ENCODE measurements at places on chromosomes 11 and 22.

GRCh38 chr22:34017205-34017604, 96.9 kb upstream of the LARGE1 start:
- DNase-seq, result no peak

DNA sequence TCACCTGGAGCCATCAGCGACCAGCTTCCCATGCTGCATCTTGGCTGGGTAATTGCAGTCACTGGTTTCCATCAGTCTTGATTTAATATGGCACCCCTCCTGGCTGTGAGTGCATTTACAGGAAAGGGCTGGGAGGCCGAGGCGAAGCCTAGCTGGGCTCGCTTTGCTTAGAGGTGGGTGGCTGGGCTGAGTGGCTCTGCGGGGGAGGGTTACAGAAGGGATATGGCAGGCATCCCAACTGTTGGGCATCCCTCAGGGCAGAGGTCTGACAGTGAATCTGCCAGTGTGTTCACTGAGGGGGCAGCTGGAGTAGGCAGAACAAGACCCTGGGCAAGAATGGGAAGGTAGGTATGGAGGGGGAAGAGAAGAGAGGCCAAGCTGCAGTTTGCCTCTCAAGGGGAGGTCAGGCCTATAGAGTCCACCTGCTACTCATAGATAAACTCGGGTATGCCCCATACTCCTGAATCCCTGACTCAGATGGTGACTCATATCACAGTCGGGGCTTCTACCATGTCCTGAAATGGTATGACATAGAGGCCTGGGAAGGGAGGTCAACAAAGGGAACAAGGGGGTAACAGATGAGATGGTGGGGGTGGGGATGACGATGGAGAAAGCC, 77.5 kb upstream of the PHOX2A start:
- DNase-seq, result no peak

DNA sequence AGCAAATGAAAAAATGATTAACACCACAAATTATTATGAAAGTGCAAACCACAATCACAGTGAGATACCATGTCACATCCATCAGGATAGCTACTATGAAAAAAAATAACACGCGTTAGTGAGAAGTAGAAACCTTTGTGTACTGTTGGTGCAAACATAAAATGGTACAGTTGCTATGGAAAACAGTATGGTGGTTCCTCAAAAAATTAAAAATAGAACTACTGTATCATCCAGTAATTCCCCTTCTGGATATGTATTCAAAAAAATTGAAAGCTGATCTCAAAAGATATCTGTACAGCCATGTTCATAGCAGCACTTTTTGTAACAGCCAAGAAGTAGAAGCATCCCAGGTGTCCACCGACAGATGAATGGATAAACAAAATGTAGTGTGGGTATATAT, 43.4 kb downstream of the CCDC81 start:
- DNase-seq, result no peak

DNA sequence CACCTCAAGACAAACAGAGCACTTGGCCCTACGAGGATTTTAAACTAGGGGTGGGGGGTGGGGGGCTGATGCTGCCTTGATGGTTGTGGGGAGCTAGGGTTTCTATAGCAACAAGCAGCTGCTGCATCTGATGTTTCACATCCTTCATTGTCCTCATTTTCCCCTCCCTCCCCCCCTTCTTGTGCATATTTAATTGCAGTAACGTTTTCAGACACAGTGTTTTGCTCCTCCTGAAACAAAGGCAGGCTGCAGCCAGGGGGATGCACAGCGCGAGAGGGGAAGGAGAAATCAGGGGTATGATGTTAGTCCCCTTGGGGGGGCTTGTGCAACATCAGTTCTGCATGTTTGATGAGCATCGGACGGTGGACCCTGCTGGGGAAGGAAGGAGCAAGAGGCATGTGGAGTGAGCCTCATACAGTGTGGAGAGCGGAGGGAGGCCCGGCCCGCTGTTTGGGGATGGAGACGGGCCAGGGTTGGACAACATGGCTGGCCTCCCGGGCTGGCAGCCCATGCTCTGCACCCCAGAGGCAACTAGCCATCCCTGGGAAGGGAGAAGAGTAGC, 208.3 kb downstream of the CEP164 start:
- DNase-seq, result no peak

DNA sequence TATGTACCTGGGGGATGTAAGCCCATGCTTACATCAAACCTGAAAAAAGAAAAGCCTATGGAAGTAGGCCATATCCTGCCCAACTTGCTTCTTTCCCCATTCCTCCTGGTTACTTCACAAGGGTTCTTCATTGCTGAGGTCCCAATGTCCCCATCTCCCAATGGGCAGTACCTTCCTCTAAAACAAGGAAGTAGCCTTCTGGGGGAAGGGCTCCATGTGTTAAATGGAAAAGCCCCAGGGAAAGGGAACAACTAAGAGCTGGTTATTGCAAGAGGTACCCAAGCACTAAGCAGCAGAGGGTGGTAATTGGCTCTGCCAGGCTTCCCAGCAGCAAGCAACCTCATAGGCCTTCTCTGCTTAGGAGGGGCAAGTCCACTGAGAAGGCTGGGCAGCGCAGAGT, 11.3 kb downstream of the TMEM216 start:
- no peak for DNase-seq

DNA sequence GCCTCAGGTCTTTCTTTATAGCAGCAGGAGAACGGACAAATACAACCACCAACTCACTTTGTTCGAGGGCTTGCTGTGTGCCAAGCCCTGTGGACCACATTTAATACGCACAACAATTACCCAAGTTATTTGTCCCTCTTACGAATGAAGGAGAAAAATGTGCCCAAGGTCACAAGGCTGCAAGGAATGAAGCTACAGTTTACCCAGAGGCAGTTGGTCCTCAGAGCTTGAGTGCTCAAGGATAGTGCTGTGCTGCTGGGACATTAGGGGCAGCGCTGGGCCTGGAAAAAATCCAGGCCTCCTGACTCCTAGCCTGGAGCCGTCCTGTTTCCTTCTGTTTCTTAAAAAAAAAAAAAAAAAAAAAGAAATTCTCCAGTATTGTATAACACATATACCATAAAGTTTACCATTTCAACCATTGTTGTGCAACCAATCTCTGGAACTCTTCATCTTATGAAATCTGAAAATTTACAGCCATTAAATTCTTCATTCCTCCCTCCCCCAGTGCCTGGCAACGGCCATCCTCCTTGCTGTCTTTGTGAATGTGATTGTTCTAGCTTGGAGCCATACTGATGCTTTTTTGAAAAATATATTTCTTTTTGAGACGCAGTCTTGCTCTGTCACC, 1.0 kb upstream of the C11orf86 start:
- no peak for DNase-seq

GRCh38 chr11:43516316-43516850, 157.7 kb downstream of the TTC17 start:
- DNase-seq, result no peak

- no peak for DNase-seq
Observed at GRCh38 chr11:10984250-10984649, 126.4 kb upstream of the ZBED5 start.

GRCh38 chr11:61145228-61146005, 15.8 kb downstream of the VPS37C start:
- no peak for DNase-seq

DNA sequence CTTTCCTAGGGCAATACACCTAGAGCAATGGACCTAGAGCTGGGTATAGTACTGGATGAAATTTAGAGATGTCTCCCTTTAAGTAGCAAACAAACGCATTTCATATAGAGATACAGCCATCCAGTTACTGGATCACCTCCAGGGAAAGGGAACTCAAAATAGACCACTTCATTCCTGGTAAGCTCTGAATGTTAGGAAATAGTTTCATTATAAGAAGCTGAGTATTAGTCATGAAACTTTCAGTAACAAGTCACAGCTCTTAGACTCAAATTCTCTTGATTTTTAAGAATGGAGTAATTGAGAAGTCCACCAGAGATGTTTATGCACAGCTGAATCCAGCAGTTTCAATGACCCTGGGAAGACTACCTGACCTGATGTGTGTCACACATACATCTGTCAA, 221.9 kb downstream of the FAM76B start:
- DNase-seq, result no peak

GRCh38 chr11:79264284-79264683, 176.5 kb downstream of the TENM4 start:
- no peak for DNase-seq

GRCh38 chr11:99371257-99371656, 350.5 kb downstream of the CNTN5 start:
- no peak for DNase-seq

- DNase-seq, result no peak
Observed at GRCh38 chr11:115497303-115497702, 6.9 kb downstream of the CADM1 start.

- DNase-seq, result no peak
Observed at GRCh38 chr11:102111011-102111786, 952 bp downstream of the YAP1 start.

- DNase-seq, result no peak
Observed at GRCh38 chr11:41392596-41392995, 66.9 kb downstream of the LRRC4C start.

- DNase-seq, result no peak
Observed at GRCh38 chr22:45358127-45358526, 48.4 kb downstream of the FAM118A start.

DNA sequence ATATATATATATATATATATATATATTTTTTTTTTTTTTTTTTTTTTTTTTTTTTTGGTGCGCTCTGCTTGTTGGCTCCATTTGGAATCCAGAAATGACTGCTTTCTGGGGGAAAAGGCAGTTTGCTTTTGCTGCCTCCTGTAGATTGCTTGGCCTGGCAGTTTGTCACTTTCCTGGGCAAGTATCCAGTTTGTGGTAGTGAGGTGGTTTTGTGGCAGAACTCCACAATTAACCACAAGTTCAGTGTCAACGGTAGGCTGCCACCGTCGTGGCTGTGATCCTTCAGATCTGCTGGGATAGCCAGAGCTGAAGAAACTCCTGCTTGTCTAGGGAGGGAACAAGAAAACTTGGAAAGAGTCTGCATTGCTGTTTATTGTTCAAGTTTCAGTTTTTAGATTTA, 5.0 kb upstream of the PDE3B start:
- DNase-seq, result no peak

GRCh38 chr11:35752115-35752514, 89.5 kb downstream of the TRIM44 start:
- DNase-seq, result no peak

GRCh38 chr22:33051960-33052839, 6.0 kb downstream of the SYN3 start:
- no peak for DNase-seq

DNA sequence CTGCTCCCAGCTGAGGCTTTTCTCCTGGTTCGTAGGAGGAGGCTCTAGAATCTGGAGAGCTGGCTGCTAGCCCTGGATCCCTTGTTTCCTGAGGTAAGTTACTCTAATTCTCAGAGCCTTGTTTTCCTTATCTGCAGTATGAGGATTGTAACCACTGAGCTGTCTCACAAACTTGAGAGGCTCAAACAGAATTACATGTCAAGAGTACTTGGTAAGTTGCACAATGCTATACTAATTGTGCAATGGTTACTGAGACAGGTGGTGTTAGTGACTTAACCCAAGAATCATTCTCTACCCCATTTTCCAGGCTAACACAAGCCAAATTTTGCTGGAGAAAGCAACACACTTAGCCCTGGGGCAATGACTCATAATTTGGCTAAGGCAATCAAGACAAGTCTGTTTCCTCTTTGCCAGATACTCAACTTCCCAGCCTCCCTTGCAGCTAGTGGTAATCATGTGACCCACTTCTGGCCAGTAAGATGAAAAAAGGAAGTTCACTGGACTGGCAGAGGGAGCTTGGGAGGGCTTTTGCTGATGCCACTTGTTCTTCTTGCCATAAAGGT, 348.0 kb downstream of the TENM4 start:
- DNase-seq, result no peak

GRCh38 chr11:33065445-33066178, 26.2 kb downstream of the TCP11L1 start:
- DNase-seq, result peak; percentile 56

- DNase-seq, result no peak
Observed at GRCh38 chr11:44957776-44958564, 7.3 kb upstream of the TP53I11 start.

- no peak for DNase-seq
Observed at GRCh38 chr22:27581688-27582087, 219.9 kb downstream of the MN1 start.

- DNase-seq, result no peak
Observed at GRCh38 chr11:19889531-19889930, 176.9 kb downstream of the NAV2 start.

DNA sequence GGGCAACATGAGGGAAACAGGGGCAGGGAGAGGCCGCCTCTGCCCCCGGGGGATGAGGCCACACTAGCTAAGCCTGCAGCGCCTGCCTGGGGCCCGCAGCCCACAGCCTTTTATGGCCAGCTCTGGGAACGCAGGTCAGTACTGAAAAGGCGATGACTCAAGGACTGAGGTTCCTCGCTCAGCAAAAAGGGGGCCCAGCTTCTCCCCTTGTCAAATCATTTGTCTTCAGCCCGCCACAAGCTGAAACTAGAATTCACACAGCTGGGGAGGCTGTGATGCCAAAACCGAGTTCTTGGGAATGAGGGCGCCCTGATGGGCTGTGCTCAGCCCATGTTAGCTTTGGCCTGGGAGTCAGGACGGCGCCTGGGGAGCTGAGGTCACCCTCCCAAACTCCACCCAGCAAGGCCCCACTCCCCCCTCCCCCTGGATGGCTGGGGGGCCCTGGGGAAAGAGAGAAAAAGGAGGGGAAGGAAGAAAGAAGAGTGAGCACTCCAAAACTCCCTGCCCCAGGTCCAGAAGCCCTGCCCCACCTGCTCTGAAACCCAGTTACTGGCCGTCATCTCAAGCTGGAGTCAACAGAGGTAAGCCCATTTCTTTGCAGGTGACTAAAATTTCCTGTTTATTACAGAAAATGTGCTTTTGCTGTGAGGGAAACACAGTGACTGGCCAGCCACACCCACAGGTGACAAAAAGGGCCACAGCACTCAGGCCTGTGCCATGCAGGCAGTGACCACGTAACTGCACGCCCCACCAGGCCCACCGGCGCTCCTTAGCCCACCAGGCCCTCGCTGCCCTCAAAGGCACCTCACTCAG, 13.7 kb downstream of the EHD1 start:
- DNase-seq, result peak; percentile 78

- DNase-seq, result no peak
Observed at GRCh38 chr11:64790205-64791095, 12.1 kb upstream of the SF1 start.

DNA sequence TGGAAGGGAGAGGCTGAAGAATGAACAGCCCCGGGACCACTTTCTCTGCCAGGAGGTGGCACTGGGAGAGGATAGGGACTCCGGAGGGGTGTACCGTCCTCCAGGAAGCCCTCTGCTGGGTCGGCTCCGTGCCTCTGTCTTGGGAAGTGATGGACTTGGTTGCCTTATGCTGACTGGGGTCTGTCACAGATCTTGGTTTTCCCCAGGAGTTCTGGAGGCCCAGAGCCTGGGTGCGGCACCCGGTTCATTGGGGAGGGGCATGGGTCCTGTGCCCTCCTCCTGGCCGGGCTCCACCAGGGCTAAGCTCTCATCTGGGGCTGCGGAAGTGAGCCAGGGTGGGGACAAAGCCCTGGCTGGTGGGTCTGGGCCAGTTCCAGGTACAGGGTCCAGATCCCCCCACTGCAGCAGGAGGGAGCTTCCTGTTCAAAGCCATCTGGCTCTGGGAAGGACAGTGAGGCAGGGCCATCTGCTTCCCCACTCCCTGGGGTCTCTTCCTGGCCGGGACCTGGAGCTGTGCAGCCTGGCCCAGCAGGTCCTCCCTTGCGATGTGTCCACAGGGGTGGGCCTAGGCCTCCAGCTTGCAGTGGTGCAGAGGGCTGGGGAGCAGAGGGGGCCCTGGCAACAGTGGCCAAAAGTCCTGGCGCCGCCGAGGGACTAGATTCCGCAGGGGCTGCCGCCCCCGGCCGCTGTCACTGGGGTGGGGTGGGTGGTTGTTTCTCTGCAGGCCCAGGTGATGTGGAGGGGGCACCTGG, 1.1 kb upstream of the AP2A2 start:
- DNase-seq, result no peak

GRCh38 chr11:71076525-71077304, 175.7 kb downstream of the SHANK2 start:
- DNase-seq, result no peak
